Right ventricle myocardium inferior (tissue), 1 donor: ENCODE measurements at places on chromosomes 12 and 14. TPM values are rescaled to one million over a fixed set of nuclear protein-coding genes. Genes with fewer than 3 reads are reported as not detected.

DNA sequence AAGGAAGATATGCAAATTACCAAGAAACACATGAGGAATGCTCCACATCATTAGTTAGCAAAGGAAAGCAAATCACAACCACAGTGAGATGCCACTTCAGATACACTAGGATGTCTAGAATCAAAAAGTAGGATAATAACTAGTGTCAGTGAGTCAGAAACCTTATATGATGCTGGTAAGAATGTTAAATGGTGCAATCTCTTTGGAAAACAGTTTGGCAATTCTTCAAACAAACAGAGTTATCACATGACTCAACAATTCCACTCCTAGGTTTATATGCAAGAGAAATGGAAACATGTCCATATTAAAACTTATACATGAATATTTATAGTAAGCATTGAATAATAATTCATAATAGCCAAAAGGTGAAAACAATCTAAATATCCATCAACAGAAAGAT is 220.9 kb downstream of the FOXG1 start:
- no peak for DNase-seq

DNA sequence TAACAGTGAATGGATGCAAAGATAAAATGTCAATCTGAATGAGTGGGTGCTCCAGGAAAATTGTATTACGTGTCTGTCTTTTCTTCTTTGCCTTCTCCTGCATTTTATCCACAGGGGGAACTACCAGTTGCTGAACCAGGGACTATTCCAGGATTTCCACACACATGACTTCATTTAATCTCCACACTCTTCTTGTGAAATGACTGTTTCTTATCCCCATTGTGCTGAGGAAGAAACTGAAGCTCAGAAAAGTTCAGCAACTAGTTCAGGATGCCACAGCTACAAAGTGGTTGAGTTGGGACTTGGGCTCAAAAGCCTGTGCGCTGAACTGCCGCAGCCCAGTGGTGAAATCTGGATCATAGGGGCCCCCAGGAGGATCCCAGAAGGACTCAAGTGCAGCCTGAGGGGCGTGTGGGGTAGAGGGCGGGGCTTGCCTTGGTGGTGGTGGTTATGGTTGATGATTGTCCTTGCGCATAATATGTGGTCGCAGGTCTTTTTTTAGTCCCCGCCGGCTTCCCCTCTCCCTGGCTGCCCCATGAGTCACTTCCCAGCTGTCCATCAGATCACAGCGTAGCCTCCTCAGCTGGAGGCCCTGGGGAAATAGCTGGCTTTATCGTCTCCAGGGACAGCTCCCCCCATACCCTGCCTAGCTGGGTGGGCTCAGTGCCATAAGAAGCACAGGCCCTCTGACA is 235.2 kb upstream of the CRY1 start:
- DNase-seq = no peak

- DNase-seq = no peak
Measured at GRCh38 chr14:33679461-33680225, 271.2 kb downstream of the EGLN3 start.

DNA sequence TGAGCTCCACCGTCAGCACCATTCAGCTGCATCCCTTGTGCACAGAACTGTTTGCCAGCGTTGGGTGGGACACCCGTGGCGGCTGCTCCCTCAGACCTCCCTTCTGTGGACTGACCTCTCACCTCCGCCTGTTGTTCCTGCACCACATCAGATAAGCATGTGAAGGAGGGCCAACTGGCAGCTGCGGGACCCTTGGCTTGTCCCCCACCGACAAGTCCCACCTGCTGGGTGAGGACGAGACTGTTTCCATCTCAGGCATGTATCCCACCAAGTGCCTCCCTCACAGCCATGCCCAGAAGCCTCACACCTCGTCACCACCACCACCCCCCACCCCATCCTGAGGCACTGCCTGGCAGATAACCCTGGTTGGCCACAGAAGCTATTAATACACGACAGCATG is 18.6 kb upstream of the TEAD4 start:
- DNase-seq = no peak

GRCh38 chr12:4215229-4216186 is 58.1 kb upstream of the CCND2 start:
- DNase-seq = peak; percentile 93

- DNase-seq = no peak
Measured at GRCh38 chr14:21820631-21821030, 147.0 kb upstream of the OR4E1 start.

DNA sequence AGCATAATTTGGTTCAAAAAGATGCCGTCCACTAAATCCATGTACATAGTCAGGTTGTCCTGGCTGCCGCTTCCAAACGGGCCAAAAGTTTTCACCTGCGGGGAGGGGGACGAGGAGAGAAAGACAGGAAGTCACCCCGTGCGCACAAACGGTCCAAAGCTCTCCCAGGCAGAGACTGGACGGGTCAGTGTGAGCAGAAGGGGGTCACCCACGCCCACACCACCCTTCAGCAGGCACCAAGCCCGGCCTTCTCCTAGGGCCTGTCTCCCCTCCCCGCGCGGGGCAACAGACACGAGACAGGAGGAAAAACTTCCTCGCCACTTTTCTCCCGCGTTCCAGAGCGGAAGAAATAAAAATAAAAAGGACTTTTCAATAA is 888 bp downstream of the CCDC88C start:
- no peak for DNase-seq

- DNase-seq = no peak
Measured at GRCh38 chr12:100489251-100489820, 15.7 kb downstream of the NR1H4 start.

DNA sequence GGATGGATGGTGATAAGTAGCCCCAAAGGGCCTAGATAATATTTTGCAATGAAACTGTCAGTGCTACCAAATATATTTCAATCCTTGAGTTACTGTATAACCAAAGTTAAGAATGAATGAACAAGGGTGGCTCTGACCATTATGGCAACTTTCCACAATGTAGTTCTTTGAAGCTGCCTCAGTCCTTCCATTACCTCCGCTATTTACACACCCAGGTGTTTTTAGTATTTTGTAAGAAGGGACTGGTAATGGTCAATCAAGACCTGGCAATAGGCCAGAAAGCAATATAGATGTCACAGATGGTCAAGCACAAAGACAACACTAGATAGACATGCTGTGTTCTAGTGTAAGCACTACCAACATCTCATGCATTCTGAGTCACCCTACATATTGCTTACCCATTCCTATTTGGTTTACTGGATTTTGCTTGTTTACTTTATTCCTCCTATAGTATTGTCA is 16.3 kb downstream of the DUSP16 start:
- no peak for DNase-seq

GRCh38 chr12:3803865-3804472 is 51.1 kb upstream of the CRACR2A start:
- peak; percentile 70 for DNase-seq

- no peak for DNase-seq
Measured at GRCh38 chr14:65958664-65959562, 527.3 kb upstream of the CCDC196 start.

DNA sequence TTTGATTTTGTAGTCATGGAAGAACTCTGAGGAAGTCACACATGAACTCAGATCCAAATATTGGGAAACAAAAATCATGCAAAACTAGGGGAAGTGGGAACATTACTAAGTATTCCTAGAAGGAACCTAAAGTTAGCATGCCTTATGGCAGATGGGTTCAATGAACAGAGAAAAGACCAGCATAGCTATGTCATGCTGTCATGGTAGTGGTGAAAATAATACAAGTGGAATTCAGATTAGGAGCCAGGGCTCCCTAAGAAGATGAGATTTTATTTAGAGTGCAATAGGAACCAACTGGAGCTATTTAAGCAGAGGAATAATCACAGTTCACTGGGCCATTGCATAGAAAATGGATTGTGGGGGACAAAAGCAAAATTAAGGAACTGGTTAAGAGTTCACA is 134.0 kb downstream of the DIO2 start:
- no peak for DNase-seq

DNA sequence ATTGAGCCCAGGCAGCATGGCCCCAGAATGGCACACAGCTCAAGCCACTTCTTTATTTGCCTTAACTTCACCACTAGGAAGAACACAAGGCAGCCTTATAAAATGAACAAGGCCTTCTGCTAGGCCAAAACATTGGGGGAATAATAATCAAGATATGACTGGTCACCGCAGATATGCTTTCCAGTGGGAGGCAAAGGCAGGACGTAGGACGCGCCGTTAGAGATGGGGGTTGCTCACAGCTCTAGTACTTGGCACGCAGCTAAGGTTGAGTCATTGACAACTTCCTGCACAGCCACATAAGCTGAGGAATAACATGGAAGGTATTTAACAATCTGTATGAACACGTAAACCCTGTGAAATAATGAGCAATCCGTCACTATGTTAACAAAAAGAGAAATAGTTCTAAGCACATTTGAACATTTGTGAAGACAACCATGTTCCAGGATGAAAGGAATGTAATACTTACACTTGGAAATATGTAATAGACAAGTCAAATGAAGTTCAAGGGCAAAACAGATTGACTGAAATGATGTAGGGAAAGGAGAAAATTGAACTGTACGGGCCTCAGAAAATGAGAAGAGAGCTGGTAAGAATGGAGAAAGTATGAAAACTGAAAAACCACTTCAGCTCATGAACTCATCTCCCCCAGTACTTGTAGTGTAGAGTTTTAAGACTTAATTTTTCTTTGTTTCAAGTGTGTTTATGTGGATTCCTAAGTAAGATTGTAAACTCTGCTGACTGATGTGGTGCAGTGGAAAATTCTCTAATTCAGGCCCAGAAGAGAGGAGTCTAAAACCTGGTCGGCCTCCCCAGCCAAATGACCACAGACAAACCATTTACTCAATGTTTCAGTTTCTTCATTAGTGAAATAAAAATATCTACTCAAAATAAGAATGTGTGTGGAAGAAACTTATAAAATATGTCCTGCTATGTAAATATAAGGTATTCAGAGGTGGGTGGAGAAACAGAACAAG is 59.3 kb upstream of the CCDC91 start:
- no peak for DNase-seq

- no peak for DNase-seq
Measured at GRCh38 chr14:29548948-29549370, 378.7 kb downstream of the PRKD1 start.

Gene GALNT9
- total RNA-seq = not detected

Gene ACTR10
- total RNA-seq = 75.5 TPM
